Fibroblast of skin of left biceps (primary cell): ENCODE measurements at places on chromosomes 11 and 22.

DNA sequence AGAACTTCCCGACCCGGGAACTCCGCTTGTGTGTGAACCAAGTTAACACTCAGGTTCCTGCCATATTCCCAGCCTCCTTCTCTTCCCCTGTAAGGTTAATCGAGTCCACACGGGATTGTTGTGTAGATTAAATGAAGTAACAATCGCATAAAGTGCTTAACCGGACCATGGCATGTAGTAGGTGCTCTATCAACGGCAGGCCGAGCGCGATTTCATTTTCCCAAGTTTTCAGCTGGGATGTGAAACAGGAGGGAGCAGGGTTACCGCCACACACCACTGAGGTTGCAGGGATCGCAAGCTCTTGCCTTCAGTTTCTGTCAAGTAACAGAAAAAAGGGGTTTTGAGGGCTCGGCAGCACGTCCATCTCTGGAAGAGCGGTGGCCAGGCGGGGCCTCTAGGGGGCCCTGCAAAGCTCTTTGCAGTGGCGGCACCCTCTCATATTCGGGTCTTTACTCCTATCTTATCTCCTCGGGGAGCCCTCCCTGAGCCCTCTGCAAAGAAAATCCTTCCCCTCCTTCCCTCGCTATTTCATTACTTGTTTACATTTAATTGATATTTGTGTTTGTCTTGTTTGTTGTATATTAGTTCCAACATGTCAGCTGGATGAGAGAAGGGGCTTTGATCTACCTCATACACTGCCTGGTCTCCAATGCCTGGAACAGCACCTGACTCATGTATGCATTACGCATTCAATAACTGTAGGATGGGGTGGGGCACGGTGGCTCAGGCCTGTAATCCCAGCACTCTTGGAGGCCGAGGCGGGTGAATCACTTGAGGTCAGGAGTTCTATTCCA is 816 bp upstream of the PLEKHA7 start:
- no peak for DNase-seq

DNA sequence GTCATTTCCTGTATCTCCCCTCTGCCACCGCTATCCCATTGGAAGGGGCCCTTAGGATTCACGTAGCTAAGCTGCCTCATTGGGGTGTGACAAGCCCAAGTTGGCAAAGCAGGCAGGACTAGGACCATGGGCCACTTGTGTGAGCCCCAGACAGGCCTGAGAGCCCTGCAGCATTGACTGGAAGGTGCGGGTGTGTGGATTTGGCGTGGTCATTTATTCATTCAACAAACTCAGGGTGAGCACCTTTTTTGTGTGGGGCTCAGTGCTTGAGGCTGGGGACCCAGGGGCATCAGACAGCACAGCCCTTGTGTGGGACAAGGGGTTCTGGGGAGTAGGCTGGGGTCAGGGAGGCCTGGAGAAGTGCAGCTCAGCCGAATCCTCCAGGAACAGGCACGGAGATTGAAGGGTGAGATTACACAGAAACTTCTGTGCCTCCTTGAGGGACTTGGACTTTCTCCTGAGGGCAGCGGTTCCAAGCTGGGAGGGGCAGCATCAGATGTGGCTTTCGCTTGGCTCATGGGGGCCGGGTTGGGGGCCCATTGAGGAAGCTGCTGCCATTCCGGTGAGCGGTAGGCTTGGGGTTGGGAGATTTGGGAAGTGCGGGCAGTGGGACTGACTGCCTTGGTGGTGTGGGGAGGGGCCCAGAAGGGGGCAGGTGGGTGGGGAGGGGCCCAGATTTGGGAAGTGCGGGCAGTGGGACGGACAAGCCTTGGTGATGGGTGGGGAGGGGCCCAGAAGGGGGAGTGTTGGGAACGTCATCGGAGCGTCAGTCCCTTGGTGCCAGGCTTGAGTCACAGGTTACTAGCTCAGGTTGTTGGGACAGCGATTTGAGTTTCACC is 11.9 kb downstream of the MGAT3 start:
- no peak for DNase-seq

- no peak for DNase-seq
Observed at GRCh38 chr22:50000587-50001387, 11.8 kb downstream of the IL17REL start.

DNA sequence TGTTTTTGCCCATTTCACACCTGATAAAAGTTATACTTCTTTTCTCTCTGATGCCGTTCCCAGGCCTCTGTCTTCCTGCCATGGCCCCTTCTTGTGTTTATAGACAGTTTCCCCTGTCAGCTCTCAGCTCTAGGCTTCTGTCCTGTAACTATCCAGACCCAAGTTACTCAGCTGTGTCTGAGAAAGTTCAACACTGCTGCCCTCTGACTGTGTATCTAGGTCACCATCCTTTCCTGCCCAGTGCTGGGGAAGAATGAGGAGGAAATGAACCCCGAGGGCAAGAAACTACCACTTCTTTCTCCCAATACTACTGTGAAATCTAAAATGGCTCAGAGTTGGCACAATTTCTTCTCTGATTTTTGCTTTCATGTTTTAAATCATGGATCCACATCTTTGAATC is 29.6 kb downstream of the SNX19 start:
- DNase-seq: no peak

- DNase-seq: no peak
Observed at GRCh38 chr11:72579816-72580641, 94.2 kb downstream of the PDE2A start.

DNA sequence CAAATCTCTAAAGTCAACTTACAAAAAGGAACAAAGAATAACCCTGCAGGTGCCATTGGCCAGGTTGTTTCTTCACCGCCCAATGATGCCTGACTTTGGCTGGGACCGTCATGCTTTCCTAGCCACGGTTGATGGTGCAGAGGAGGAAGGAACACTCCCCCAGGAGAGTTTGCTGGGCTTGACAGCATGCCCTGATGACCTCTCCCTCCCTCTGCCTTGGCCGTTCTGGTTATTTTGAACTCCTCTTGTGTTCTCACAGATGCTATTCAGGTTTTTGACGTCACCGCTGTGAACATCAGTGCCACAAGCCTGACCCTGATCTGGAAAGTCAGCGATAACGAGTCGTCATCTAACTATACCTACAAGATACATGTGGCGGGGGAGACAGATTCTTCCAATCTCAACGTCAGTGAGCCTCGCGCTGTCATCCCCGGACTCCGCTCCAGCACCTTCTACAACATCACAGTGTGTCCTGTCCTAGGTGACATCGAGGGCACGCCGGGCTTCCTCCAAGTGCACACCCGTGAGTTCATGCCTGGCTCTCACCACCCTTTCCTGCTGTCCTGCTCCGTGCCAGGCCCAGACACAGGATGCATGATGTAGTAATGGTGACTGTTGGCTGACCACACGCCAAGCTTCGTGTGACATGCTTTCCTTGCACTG is 89.0 kb upstream of the OR4B1 start:
- DNase-seq: no peak

- DNase-seq: peak; percentile 11
Observed at GRCh38 chr11:22787551-22788162, 41.9 kb downstream of the SVIP start.

GRCh38 chr11:110337570-110338193 is 41.3 kb upstream of the RDX start:
- DNase-seq: no peak

- no peak for DNase-seq
Observed at GRCh38 chr11:34006876-34007275, 44.7 kb upstream of the CAPRIN1 start.

DNA sequence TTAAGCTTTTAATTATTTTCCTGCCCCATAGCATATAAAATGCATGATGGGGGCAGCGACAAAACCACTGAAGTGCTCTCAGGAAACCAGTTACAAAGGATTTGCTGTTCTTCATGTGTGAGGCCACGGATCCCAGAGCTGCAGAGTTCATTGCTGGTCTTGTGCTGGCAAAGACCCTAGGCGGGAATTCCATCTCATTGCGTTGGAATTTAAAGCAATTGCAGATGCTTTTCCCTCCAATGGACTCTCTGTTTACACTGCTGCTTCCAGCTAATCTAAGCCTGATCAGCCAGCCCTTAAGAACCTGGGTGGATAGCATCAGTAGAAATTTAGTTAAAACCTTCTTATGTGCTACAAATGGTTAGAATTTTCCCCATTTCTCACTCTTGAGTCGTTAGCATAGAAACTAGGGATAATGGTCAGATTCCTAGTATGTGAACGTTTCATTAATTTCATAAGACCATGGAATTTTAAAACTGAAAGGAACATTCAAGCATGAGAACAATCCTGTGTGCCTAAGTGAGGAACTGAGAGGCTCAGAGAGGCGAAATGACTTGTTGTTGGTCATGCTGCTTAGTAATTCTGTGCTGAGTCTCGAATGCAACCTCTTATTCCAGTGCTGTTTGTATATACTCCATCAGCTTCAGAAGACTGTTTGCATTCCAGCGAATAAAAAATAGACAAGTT is 36.1 kb upstream of the ADSL start:
- DNase-seq: peak; percentile 77

DNA sequence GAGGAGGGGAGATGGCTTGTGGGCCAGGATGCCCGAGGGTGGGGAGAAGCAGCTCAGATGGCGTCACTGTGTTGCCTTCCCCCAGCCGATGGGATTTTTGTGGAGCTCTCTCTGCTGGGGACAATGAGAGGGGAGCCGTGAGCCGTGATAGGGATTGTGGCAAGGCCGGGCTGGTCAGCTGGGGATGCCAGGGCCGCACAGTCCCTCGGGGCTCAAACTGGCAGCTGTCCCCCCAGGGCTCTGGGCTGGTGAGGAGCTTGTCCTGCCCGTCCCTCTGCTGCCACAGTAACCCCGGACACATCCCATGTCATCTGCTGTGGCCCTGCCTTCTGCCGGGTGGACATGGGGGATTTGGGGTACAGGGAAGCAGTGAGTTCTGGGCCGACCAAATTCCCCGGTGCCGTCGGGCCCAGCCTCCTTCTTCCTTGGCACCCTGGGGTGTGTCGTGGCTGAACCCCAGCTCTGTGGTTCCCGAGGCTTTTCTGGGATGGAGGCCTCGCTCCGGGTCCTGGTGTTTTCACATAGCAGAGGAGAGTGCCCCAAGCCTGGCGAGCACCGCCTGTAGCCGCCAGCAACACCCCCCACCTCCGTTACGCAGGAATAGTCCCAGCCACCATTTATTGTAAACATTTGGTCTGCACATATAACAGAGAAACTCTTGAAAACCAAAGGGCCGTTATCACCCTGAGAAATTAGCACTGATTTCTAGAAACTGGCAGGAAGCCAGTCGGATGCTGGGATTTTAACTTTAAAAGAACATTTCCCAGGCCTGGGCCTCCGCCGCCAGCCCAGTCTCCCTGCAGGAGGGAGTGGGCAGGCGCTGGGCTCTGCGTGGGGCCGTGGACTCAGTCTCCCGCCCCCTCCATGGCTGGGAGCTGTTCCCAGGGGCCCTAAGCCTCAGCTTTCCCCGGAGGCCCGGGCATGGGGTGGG is 9.9 kb downstream of the BRSK2 start:
- no peak for DNase-seq

DNA sequence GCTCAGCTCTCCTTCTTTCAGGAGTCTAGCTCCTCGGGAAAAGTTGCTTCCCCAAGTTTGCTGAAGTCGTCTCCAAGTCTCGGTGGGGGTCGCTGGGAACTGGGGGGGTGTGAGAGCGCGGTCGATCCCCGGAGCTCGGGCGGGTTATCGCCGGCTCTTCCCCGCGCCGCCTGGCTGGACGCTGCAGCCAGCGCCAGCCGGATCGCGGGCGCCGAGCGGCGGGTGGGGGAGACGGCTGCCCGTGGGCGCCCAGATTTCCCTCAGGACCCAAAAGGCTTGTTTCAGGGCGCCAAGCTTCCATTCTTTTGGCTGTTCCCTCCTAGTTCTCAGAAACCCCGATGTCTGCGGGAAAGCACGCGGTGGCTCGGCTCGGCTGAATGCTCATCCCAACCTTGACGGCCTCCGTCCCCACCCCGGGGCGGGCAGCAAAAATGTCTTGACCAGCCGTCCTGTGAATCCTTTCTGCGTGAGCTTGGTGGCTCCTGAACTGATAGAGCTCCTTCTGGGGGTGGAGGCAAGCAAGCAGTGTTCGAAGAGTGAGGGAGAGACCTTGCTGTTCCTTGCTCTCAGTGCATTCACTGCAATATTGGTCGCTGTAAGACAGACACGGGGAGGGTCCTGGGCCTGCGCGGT is 1.7 kb downstream of the ZBTB16 start:
- no peak for DNase-seq

GRCh38 chr11:101582236-101582988 is 1.4 kb downstream of the TRPC6 start:
- DNase-seq: no peak

GRCh38 chr11:7606496-7606895 is 66.8 kb downstream of the CYB5R2 start:
- no peak for DNase-seq

- DNase-seq: no peak
Observed at GRCh38 chr22:37021710-37022482, 2.4 kb downstream of the MPST start.

DNA sequence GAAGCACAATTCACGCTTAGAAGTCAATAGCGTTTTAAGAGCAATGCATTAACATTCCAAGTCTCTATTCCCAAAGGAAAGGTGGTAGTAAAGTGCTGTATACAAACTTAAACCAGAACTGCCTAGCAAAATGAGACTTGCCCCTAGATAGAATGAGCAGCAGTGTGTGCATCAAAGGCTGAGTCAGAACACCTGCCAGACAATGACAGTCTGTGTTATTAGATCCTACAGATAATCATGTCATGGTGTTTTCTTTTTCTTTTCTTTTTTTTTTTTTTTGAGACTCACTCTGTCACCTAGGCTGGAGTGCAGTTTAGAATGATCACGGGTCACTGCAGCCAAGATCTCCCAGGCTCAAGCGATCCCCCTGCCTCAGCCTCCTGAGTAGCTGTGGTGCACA is 1.6 kb downstream of the RTCB start:
- no peak for DNase-seq

DNA sequence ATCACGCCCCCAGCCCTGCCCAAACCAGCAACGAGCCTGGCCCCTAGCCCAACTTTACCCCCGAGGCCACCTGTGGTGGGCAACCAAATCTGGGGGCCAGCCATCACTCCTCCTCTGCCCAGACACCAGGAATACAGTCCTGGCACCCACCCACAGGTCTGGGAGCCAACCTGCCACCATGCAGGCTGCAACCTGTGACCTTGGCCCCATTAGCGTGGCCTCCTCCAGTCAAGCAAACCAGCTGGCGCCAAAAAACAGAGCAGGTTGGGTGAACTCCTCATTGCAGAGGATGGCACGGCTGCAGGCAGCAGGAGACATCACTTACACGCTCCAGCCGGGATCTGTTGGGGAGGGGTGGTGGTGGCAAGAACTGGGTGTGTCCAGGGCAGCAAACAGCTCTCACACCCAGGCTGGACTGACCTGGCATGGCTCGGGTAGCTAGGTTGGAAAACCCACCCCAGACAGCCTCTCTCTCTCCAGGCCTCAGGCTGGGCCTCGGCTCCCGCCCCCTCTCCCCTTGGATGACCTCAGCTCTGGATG is 65.5 kb upstream of the TCF20 start:
- no peak for DNase-seq

- no peak for DNase-seq
Observed at GRCh38 chr11:94926271-94926625, 47.1 kb downstream of the CWC15 start.

- no peak for DNase-seq
Observed at GRCh38 chr11:66720899-66721470, 8.0 kb downstream of the SPTBN2 start.

- DNase-seq: no peak
Observed at GRCh38 chr11:110094298-110095285, 1.4 kb downstream of the ZC3H12C start.
